GM19239 (cell line): ENCODE measurements at places on chromosomes 16 and 17.

- no peak for DNase-seq
These were observed 12.5 kb upstream of the ANKRD40CL start for GRCh38 chr17:50779747-50780353.

- DNase-seq, result no peak
These were observed 70.7 kb downstream of the CMIP start for GRCh38 chr16:81515281-81515680.

DNA sequence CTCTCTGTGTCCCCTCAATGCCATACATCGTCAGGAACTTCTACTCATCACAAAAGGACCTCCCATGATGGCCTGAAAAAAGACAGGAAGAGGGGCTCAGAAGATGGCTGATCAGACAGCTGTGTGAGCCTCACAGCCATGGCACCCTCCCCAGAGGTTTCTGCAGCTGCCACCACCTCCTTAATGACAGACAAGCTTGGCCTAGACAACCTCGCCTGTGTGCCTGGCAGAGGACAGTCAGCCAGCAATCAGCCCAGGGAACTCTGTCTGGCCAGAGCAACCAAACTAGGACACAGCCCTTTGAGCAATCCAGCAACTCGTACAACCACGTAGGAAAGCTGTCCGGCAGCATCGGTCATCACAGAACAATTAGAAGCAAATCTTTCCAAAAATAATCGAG is 54.2 kb upstream of the MED9 start:
- no peak for DNase-seq

GRCh38 chr17:79572136-79572925 is 38.5 kb downstream of the RBFOX3 start:
- DNase-seq, result no peak

- DNase-seq, result no peak
These were observed 91.9 kb downstream of the RPTOR start for GRCh38 chr17:80636361-80637018.

GRCh38 chr17:80901319-80901718 is 90.3 kb upstream of the CHMP6 start:
- DNase-seq, result no peak

- DNase-seq, result no peak
These were observed 77.9 kb downstream of the KSR1 start for GRCh38 chr17:27533874-27534815.

GRCh38 chr17:79700592-79700991 is 30.2 kb upstream of the ENPP7 start:
- DNase-seq, result no peak

DNA sequence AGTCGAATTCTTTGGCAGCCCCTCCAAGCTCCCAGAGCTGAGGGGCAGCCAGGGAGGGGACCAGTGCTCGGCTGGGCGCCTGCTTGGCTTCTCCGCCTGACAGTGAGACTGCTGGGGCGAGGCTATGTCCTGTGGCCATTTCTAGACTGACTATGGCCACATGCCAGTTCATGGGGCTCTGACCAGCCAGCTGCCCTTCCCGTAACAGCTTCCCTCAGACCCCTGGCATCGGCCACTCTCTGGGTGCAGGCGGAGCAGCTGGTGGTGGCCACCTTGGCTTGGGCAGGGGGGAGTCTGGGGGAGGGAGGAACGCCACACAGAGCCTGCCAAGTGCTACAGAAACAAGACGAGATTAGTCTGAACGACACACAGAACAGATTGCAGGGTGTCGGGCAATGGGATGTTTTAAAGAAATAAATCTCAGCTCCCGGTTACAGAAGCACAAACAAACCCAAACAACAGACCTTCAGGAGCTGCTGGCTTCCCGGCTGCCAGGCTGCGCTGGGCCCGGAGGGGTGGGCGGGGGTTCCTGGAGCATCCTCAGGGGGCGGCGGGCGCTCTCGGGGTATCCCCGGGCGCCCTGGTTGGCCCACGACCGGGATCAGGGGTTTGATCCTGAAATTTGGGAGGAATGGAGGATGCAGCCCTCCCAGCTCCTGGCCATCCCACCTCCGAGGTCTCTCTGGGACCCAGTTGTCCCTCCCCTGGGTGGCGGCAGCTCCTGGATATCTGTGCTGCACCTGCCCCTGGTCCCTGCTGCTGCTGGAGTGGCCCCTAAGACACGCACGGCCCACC is 34.5 kb downstream of the TBC1D16 start:
- no peak for DNase-seq

GRCh38 chr16:54027995-54028394 is 258.6 kb downstream of the IRX3 start:
- DNase-seq, result no peak

GRCh38 chr17:8701754-8702153 is 42.9 kb downstream of the CCDC42 start:
- no peak for DNase-seq

- no peak for DNase-seq
These were observed 161.5 kb downstream of the C16orf78 start for GRCh38 chr16:49534901-49535610.

DNA sequence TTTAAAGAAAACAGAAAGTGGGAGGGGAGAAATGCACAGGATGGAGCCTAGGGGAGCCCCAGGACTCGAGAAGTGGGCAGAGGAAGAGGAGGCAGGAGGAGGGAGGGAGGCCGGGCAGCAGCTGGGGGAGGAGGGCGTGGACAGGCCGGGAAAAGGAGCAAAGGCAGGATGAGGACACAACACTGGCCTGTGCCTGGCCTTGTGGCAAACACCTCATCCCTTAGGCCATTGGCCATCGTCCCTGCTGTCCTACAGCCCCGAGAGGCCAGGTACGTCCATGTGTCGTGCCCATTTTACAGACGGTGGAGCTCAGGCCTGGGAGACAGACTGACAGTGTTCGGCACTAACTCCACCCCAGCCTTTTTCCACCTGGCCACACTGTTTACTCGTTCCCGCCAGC is 15.9 kb downstream of the JPH3 start:
- no peak for DNase-seq

DNA sequence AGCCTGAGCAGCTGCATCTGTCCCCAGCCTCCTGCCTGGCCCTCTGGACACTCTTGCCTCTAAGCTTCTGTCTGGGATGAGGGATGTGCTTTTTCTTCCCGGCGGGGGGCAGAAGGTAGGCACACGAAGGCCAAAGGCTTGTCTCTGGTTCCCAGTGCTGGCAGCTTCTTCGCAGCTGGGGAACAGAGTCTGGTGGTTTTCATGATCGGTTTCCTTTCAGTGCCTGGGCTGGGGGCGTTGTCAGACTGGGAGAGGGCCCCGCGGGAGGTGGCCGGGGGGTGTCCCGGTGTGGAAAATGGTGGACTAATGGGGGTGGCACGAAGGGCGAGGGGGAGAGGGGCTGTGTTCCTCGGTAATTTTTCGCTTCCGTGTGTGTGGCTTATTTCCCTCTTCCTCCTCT is 988 bp downstream of the RAP1GAP2 start:
- DNase-seq, result no peak

DNA sequence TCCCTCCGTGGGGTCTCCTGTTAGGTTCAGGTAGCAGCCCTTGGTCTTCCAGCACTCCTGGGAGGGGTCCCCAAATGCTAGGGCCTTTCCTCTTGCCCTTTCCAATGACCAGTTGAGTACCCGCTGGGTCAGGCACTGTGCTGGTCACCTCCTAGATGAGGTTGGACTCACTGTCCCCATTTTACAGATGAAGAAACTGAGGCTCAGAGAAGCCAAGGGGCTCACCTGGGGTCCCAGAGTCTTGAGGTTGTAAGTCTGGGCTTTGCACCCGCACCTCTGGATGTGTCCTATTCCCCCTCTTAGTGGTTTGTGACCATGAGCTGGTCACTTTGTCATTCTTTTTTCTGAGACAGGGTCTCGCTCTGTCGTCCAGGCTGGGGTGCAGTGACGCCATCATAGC is 1.4 kb upstream of the CASKIN1 start:
- DNase-seq, result no peak

DNA sequence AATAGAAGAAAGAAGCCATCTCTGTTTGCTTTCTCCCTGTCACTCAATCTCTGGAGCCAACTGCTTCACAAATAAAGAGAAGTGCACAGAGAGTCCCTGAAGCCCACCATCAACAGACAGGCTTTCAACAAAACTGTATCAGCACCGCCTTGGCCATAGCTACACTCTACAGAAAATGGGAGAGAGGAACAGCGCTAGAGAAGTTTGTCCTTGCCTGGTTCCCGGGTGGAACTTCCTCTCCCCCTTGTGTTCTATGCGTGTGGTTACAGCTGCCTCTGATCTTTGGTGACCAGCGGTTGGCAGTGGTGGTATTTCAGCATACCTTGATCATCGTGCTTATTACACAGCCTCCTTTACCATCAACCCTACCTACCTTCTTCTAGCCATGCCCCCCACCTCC is 91.4 kb upstream of the CCL2 start:
- DNase-seq, result no peak

GRCh38 chr17:40536295-40537171 is 28.7 kb downstream of the CCR7 start:
- no peak for DNase-seq

DNA sequence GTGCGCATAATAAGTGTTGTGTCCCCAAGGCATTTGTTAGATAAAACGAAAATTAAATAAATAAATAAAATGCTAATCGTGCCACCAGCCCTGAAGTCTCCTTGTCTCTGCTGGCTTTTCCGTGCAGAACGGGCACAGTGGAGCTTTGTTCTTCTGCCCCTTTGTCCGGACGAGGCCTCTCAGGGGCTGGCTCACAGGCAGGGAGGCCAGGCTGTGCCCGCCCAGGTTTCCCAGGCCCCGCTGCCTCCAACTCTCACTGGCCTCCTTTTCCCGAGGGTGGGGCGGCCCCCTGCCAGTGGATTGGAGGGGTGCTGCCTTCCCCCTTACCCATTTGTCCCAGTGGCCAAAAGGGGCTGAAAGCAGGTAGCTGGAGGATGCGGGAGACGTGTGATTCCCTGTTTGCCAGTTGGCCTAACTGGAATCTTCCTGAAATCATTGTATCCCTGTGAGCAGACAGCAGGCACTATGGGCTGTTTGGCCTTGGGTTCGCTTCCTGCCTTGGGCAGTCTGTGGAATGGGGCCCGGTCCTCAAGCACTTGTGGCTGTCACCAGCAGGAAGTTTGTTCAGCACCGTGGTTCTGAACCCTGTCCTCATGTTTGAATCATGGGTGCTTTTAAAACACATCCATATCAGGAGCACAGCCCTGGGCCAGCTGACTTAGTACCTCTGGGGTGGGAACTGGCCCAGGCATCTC is 64.4 kb downstream of the KSR1 start:
- DNase-seq, result no peak

GRCh38 chr17:82888583-82889495 is 49.0 kb upstream of the ZNF750 start:
- no peak for DNase-seq

- DNase-seq, result no peak
These were observed 115.1 kb upstream of the SDK2 start for GRCh38 chr17:73759324-73759723.

DNA sequence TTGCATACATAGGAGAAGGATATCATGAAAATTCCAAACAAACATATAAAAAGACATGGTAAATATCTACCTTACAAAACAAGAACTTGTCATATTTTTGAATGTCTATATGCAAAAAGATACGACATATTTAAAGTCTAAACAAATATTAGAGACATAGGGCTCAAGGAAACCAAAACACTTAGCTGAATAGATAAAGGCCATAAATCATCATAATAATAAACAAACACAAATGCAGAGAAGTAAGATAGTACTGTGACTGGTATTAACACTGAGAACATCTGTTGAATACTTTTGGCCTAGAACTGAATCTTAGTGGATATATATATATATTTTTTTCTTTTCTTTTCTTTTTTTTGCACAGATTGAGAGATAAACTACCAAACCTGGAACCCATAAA is 435.8 kb downstream of the KCNJ18 start:
- DNase-seq, result no peak

- peak; percentile 63 for DNase-seq
These were observed 169.8 kb downstream of the PITPNC1 start for GRCh38 chr17:67546578-67547527.

- DNase-seq, result no peak
These were observed 340.3 kb upstream of the TNRC6C start for GRCh38 chr17:77618173-77618572.
